Activated T-cell treated with anti-CD3 and anti-CD28 coated beads, Interleukin-2, amount 50 U/mL, for 72 hours (primary cell): ENCODE measurements at places on chromosomes 3 and 15.

- DNase-seq: no peak
Measured at GRCh38 chr3:134652886-134653630, 2.2 kb upstream of the KY start.

GRCh38 chr15:33757516-33758232 lies 210.6 kb upstream of the CHRM5 start:
- no peak for DNase-seq

GRCh38 chr3:133038731-133039375 lies 662 bp downstream of the TMEM108 start:
- DNase-seq: no peak

- DNase-seq: no peak
Measured at GRCh38 chr3:114401346-114401745, 107.5 kb downstream of the TIGIT start.

GRCh38 chr15:36907295-36907694 lies 193.1 kb downstream of the MEIS2 start:
- DNase-seq: no peak

- no peak for DNase-seq
Measured at GRCh38 chr3:140176526-140176925, 241.5 kb downstream of the CLSTN2 start.

DNA sequence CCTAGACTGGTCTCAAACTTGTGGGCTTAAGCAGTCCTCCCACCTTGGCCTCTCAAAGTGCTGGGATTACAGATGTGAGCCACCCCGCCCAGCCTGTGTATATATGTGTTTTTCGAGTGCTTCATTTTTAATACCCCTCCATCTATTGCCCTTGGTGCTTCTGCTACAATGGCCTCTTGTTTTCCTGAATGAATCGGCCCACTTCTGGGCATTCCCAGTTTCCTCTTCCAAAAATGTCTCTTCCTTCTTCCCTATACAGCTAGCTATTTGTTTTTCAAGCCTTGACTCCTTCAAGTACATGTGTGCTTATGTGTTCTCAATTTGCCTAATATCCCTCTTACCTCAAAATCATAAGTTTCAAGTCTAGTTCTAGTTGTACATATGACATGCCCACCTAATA lies 16.7 kb downstream of the DIPK2A start:
- DNase-seq: no peak

DNA sequence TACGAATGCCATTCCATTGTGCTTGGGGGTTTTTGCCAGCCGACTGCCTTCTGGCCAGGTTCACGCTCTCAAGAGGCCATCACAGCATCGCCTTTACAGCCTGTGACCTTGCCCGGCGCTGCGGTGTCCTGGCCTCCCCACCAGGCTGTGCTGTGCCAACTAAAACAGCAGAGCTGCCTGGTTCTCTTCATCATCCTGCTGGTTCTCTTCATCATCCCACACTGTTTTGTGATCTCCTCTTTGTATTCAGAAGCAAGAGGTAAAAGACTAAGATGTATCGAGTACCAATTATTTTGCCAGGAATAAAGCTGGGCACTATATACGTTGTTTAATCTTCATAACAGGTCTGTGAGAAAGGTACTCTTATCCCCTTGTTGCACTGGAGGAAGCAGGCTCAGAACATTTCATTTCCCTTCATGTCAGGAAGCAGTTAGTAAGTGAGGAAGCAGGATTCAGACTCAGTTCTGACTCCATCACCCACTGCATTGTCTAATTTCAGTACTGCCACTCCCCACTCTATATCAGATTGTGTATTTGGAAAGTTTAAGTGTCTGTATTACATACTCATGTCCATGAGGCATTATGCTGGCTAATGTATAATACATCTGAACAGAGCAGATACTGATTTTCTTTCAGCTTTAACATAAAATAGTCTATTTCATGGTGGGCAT lies 92.7 kb downstream of the LRRC28 start:
- peak; percentile 42 for DNase-seq

GRCh38 chr3:70580021-70580420 lies 267.6 kb upstream of the MDFIC2 start:
- no peak for DNase-seq

DNA sequence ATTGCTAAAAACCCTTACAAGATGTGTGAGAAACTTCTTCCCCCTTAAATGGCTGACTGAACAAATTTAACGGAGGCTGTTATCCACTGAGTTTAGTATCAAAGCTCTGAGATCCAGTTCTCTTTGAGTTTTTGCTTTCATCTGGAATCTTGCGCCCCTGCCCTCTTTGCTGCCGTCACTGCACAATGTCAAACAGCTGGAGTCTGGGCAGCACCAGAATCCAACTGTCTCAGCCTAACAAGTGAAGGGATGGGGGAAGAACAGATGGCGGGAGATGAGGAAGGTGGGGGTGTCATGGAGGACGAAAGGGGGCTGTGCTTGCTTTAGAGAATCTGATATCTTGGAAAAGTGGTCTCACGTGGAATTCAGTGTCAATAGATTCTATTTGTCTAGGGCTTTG lies 7.0 kb upstream of the BOC start:
- DNase-seq: no peak

GRCh38 chr3:156728267-156728985 lies 54.0 kb downstream of the TIPARP start:
- no peak for DNase-seq

DNA sequence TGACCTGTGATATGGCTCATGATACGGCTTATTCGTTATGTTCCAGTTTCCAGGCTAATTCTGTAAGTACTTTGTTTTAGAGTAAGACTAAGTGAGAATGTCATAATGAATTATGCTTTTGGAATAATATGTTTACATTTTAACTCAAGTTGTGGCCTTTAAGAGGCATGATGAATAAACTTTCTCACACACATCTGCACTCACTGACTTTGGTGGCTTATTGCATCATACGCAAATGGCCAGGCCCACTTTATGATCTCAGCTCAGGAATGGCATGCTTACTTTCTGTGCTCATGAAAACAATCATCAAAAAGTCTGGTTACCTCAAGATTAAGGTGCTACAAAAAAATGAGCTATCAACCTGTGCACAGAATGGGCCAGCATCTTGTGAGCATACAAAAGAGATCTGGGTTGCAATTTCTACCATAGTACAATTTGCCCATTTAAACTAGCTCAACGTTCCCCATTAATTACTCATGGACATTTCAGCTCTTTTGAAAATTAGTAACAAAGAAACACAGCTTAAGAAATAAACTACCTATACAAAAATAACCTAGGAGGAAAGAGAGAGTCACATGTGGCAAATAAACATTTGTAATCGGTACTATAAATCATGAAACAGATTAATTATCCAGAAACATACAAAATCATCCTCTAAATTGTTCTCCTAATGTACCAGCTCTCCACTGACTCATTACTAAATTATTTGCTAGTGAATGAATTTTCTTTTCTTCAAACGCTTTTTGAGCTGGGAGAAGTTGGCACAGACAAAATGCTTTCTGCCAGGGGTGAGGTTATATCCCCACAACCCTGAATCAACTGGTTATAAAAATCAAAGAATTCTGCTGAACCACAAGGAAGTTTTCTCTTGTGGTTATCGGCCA lies 439.0 kb upstream of the ADAMTS9 start:
- DNase-seq: no peak

- DNase-seq: no peak
Measured at GRCh38 chr15:36914466-36914865, 185.9 kb downstream of the MEIS2 start.

GRCh38 chr3:193974671-193975535 lies 161.0 kb upstream of the HES1 start:
- no peak for DNase-seq

- DNase-seq: no peak
Measured at GRCh38 chr15:77857419-77857818, 220.1 kb downstream of the TBC1D2B start.

GRCh38 chr15:59339252-59339672 lies 33.4 kb downstream of the MYO1E start:
- DNase-seq: no peak

- DNase-seq: peak; percentile 18
Measured at GRCh38 chr3:39809181-39809994, at the start of gene MYRIP. Gene MYRIP (plus strand): TSS chr3:39809609. CDS start chr3:39900817, 91,208 bp downstream.

DNA sequence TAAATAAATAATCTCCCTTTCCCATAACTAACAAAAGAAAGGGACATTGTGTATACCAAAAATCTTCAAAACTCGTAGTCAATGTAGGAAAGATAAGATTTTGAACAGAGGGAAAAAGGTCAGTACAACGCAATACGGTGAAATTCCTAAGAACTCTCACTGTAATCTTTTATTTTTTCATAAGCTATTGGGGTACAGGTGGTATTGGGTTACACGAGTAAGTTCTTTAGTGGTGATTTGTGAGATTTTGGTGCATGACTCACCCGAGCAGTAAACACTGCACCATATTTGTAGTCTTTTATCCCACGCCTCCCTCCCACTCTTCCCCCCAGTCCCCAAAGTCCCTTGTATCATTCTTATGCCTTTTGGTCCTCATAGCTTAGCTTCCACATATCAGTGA lies 718.0 kb downstream of the TBL1XR1 start:
- no peak for DNase-seq

DNA sequence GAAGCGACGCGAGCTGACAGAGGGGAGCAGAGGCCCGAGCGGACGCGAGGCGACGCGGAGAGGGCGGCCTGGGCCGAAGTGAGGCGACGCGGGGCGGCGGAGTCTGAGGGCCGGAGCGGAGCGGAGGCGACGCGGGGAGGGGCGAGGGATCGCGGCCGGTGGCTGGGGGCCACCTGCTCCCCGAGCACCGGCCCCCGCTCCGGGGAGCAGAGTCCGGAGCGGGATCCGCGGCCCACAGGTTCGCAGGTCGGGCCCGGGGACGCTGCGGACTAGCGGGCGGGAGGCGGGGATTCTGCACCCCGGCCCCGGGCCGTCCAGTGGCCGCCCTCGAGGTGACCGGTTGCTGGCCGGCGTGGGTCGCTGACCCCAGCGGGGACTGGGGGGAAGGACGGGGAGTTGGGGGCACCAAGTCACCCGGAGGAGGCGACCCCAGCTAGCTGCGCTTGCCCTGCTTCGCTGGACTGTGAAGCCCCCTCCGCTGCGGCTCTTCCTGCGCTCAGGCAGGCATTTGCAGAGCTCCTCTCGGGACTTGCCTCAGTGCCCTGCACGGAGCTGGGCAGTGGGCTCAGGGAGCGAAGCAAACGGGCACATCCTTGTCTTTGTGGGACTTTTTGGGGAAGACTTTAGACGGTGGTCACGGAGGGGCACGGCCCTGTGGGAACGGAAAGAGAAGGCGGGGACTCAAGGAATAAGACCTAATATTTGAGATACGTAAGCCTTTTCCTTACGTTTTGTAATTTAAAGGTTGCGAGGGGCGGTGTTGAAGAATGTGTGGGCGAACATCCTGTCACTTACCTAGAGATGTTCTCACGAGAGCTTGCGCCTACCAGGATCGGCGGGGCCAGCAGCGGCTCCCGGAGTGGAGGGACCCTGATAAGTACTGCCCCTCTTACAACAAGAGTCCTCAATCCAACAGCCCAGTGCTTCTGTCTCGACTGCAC lies 566 bp downstream of the HMCES start:
- peak; percentile 68 for DNase-seq

- DNase-seq: no peak
Measured at GRCh38 chr15:88656760-88657221, 18.0 kb downstream of the ISG20 start.

DNA sequence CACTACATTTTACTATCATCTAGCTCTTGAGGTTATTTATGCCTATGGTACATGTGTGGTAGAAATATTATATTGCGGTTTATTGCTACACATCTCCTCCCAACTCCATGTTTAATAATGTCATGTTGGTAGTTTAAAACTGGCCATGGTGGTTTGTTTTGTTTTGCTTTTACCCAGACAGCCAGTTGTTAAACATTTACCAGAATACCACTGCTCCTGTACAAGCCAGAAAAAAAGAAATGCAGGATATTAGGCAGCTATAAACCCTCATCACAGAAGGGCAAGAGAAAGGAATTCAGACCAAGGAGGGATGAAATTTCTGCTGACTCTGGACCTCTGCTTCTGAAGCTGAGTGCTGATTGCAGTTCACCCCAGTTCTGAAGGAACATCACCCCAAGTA lies 451.8 kb upstream of the IL12A start:
- no peak for DNase-seq

DNA sequence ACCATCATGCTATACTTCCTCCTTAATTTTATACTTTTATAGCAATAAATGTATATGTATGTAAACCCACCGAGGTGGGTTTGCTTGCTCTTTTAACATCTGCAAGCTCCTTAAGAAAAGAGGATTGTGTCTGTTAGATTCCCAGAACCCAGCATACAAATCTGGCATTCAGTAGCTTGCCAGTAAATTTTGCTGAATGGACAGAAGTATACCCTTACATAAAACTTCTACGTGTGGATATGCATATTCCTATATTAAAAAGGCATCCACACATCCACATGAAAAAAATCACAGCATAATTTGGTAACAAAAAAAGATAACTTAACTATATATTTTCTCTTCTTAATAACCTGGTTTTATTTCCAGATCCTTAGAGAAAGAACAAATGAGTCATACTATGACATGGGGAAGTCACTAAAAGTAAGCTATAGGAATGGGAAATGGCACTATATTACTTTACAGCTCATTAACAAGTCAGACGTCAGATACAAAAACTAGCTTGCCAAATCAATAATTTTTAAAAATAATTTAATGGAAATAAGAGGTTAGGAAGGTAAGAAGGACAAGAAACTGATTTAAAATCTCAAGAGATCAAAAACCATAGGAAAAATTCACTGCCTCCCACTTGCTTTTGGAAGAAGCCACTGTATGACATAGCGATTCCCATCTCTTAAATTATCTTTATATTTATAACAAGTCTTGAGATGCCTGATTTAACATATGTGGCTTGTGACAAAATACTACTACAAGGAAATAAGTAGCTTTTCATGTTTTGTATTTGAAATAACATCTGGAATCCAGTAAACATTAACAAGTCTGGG lies 68.7 kb downstream of the SUMF1 start:
- DNase-seq: no peak

- no peak for DNase-seq
Measured at GRCh38 chr15:94086341-94086740, 145.0 kb upstream of the MCTP2 start.

GRCh38 chr3:12875857-12876836 lies 34.8 kb upstream of the RPL32 start:
- DNase-seq: peak; percentile 19
